ENCODE measurements at places on chromosomes 16 and 17.

GRCh38 chr16:81397058-81397878, 47.3 kb upstream of the CMIP start:
- no peak for DNase-seq

DNA sequence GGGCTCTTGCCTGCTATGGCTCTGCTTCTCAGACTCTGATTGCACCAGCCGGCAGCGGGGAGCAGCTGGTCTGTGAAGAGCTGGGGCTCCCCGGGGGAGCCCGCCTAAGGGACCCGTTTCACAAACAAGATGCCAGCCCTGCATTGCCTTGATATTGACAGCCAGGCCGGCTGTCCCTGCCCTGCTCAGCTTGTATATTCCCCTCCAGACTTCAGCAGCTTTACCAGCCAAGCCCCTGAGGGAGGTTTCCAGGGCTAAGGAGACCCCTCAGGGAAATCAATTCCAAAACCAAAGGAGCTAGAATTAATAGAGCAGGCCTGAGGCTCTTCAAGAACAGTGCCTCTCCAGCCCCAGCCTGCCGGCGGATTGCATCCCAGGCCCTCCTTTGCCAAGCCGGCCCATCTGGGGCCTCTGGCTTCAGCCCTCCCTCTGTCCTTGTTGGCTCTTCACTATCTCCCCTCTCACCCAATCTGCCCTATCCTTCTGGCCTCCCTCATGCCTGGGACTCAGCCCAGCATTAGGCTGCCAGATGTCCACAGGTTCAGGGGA, 5.7 kb downstream of the CALB2 start:
- DNase-seq: no peak

- DNase-seq: no peak
These were observed 188.7 kb upstream of the GSE1 start for GRCh38 chr16:85424260-85425073.

DNA sequence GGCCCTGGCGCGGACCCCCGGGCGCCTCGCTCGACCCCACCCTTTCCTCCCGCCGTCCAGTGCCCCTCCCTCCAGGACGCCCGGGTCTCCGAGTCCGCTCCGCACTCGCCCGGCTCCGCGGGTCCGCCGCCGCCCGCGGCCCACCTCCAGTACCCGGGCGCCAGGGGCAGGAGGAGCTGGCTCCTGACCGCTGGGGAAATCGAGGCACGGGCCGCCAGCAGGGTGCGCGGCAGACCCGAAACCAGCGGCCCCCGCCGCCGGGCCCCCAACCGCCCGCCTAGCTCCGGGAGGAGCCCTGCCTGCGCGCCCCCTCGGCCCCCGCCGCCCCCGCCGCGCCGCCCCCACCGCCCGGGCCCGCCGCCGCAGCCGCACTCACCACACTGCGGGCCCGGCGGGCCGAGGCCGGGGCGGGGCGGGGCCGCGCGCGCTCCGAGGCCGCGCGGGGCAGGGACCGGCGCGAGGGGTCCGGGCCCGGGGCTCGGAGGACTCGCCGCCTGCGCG, 333 bp downstream of the MAFG start:
- no peak for DNase-seq

DNA sequence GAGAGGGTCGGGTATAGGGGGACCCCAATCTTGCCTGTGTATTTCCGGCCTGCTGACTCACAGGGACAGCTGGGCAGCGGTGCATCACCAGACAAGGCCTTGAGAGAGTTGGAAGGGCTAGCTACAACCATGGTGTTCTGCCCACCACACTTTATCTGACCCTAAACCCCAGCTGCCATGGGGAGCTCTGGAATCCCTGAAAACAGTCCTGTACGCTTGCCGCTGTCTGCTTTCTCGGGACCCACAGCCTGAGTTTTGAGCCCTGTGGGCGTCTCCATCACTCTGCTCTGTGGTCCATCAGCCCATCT, 100.4 kb upstream of the GSE1 start:
- DNase-seq: no peak

GRCh38 chr17:76524598-76525512, 12.7 kb downstream of the CYGB start:
- no peak for DNase-seq

GRCh38 chr16:29811170-29811895, 660 bp upstream of the PRRT2 start:
- DNase-seq: peak; percentile 86

GRCh38 chr16:73150786-73151185, 102.9 kb upstream of the ZFHX3 start:
- no peak for DNase-seq

GRCh38 chr16:65981057-65981456, 385.4 kb upstream of the CDH5 start:
- DNase-seq: no peak

GRCh38 chr16:8919934-8920462, 37.8 kb downstream of the LITAFD start:
- no peak for DNase-seq

DNA sequence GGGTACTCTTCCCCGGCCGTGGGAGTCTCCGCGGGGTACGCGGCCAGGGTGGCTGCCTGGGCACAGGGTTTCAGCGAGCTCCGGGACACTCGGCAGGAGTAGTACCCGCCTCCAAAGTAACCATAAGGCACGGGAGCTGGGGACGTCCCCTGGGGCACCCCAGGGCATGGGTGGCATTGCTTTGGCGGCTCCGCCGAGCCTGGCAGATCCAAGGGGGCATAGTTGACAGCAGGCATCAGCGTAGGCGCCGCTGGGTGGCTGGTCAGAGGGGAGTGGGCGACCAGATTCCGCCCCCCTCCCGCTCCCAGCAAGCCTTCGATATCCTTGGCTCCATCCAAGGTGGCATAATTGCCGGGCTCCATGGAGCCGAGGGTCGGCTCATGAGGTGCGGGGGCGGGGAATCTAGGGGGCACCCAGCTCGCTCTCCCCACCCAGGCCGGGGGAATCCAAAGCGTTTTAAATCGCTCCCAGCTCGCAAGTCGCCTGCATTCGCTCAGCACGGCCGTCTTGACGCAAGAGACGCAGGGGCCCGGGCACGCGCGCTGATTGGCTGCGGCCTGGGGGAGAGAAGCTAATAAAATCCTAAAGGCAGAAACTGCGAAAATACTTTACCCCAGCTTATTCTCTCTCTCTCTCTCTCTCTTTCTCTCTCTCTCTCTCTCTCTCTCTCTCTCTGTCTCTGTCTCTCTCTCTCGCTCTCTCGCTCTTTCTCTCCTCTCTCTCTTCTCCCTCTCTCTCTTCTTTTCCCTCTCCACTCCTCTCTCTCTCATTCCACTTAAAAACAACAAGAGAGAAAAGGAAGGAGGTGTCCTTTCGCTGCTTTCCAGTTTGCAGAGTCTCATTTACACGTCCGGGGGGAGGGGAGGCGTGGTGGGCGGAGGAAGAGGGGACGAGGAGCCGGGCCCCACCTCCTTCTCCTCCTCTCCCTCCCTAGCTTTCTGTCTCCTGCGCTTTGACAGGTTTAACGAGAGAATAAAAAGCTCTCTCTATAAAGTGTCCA, at the start of gene HOXB13:
TSS of gene HOXB13 (minus strand) at position 519 of the 1,000 bp plus-strand sequence. CDS start at position 362, 157 bp downstream.
- peak; percentile 30 for DNase-seq

GRCh38 chr16:87895641-87896141, 26.4 kb upstream of the SLC7A5 start:
- DNase-seq: peak; percentile 49

DNA sequence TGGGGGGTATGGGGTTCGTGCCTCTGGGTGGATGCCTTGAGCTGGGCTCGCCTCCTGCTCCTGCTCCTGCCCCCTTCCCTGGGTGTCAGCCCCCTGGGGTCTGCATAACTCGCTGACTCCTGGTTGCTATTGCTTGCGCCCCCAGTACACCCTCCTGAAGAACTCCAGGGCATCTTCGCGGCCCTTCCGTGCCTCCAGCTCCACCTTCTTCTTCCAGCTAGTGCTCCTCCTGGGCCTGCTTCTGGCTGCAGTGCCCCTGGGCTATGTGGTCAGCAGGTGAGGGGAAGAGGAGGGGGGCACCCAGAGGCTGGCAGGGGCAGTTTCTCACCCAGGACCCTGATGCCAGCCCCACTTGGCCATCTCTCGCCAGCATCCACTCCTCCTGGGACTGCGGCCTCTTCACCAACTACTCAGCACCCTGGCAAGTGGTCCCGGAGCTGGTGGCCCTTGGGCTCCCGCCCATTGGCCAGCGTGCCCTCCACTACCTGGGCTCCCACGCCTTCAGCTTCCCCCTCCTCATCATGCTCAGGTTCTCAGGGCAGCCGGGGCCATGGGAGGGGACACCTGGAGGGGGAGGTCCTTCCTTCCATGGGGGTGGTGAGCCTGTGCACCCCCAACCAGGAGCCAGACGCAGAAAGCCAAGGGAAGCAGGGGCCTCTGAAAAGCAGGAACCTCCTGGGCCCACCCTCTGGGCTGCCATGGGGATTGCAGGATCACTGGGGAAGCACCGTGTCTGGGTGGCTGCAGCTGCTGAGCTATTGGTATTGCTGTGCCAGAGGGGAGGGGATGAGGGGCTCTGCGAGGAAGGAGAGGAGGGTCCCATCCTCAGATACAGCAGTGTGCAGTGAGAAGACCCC, 7.8 kb upstream of the C17orf99 start:
- no peak for DNase-seq

GRCh38 chr16:7369204-7369603, 36.6 kb downstream of the RBFOX1 start:
- DNase-seq: no peak

DNA sequence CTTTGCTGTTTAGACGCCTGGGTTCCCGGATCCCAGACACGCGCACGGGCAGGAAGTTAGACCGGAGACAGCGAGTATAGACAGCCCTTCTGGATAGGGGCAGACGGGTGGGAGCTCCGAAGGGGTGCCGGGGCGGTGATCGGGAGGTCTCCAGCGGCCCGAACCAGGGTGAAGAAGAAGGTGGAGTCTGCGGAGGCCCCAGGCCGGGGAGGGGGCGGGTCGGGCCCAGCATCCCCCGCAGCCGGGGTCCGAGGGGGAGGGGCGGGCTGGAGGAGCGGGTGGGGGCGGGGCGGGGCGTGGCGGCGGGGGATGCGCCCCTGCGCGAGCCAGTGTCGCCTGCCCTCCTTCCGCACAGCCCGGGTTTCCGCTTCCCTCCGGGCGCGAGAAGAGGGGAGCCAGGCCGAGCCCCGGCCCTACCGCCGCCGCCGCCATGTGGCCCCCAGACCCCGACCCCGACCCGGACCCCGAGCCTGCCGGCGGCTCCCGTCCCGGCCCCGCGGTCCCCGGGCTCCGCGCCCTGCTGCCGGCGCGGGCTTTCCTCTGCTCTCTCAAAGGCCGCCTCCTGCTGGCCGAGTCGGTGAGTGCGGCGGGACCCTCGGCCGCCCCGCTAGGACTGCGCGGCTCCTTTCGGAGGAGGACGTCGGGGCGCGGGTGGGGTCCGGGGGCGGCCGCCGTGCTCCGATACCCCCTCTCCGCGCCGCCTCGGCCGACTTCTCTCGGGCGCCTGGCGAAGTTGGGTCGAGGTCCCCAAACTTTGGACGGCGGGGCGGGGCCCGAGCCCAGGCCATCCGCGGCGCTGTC, at the start of gene CMTM3:
TSS of gene CMTM3 (plus strand) at position 329 of the 801 bp plus-strand sequence. CDS start at position 431, 102 bp downstream.
- DNase-seq: peak; percentile 70

DNA sequence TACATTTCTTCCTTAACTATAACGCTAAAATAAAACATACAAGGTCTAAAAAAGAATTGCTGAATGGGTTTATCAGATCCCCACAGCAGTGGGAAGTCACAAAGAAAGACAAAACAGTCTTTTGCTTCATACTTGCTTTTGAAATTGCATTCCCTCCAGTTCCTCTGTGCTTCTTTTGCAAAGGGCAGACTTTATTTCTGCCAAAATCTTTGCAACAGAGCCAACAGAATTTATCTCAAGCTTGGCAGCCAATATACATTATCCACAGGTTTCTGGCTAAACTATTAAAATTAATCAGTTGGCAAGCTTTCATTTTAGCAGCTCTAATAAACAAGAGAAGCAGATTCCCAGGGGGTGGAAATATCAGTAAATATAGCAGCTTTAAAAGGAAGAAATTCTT, 378.9 kb upstream of the CA10 start:
- no peak for DNase-seq

- no peak for DNase-seq
These were observed 16.3 kb downstream of the HS3ST4 start for GRCh38 chr16:25707982-25708583.

DNA sequence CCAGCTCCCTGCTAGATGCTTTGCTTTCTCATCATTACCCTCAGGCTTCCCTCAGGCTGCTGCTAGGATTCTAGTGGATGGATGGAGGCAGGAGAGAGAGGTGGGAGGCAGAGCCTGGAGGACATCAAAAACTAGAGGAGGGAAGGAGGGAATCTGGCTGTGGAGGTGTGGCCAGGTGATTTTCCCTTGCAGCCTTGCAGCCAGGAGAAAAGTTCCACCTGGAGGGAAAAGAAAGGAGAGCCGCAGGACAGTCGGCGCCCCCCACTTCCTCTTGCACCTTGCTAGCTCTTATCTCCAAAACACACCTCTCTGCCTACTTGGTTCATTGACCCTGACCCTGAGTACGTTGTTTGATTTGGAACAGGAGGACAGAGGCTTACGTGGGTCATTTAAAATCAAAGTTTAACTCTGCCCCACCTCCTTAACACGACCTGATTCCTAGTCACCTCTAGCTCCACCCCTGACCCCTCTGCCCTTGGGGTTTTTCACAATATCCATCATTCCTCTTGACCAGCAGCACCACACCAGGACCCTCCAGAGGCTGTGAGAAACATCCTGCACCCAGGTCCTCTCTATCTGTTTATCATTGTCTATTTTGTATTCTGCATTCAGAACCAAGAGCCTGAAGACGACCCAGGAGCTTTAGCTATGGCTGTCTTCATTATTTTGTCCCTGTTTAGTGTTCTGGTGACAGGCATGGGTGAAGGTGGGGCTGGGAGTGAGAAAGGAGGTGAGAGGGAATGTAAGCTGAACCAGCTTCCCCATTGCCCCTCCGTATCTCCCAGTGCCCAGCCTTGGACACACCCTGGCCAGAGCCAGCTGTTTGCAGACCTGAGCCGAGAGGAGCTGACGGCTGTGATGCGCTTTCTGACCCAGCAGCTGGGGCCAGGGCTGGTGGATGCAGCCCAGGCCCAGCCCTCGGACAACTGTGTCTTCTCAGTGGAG, 15.9 kb downstream of the AOC3 start:
- DNase-seq: no peak

GRCh38 chr17:58671969-58672368, 19.9 kb downstream of the TEX14 start:
- no peak for DNase-seq

- no peak for DNase-seq
These were observed 9.2 kb downstream of the ALOXE3 start for GRCh38 chr17:8108972-8109660.

- no peak for DNase-seq
These were observed 9.1 kb upstream of the KATNB1 start for GRCh38 chr16:57726433-57726947.

DNA sequence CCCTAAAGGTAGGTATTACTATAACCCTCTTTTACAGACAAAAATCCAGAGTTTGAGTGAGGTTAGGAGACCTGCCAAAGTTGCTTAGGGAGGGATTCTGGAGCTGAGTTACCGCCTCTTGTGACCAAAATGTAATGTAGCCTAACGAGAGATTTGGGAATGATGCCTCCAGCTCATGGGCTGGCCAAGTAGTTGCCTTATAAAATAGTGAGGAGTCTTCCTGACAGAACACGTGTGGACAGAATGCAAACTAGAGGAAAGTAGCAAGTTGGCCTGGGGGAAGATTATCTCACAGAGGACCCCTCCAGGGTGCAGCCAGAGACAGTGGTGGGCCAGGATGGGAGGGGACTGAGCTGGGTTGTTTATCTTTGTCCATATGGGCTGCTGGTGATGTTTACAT, 543.7 kb upstream of the CDH11 start:
- DNase-seq: no peak

- DNase-seq: no peak
These were observed 834.0 kb downstream of the CDH11 start for GRCh38 chr16:64287655-64288528.

Data from CD4-positive, alpha-beta T cell treated with Interferon gamma for 1 hour (primary cell).